Aorta (tissue), 5 donors: ENCODE measurements at places on chromosomes 3 and 15.

GRCh38 chr3:127938800-127939199 is 23.8 kb downstream of the KBTBD12 start:
- DNase-seq: no peak

DNA sequence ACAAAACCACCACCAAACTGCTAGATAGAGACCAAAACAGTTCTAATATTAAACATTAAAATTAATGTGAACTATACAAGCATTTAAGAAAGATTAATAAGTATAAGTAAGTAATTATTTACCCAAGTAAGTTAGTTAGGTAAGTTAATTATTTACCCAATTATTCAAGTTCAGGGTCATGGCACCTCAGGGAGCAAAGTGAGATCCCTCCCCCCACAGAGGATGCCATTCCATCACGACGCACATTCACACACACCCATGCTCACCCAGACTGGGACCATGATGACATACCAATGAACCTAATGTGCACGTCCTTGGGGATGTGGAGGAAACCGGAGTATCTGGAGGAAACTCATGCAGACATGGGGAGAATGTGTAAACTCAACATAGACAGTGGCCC is 229.1 kb downstream of the NR2F2 start:
- DNase-seq: no peak

GRCh38 chr3:31408720-31409119 is 124.0 kb upstream of the STT3B start:
- no peak for DNase-seq

DNA sequence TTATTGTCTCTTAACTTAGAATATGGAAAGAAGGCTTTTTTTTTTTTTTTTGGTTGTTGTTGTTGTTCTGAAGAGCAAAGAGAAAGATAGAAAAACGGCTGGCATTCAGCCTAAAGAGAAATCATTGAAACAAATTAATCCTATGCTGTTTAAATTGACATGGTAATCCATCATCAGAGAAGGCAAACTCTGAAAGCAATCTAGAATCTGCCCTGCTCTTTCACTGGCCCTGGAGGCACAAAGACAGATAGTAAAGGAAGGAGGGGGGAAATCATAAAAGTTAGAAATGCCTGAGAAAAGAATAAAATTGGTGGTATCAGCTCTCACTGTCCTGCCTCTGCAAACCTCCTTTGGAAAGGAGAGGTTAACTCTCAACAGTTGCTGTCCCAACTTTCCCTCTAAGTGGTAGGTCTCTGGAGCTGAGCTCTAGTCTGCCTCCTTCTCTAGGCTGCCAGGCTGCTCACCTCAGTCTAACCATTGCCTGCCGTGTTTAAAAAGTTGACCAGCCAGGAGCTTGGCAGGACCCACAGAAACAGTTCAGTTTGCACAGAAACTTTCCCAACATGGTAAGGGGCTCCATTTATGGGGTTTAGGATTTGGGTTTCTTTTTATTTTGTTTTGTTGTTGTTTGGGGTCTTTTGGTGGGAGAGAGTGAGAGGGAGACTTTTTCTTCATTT is 13.4 kb upstream of the NR2F2 start:
- DNase-seq: no peak

- DNase-seq: no peak
Measured at GRCh38 chr15:33561407-33561806, 250.6 kb downstream of the RYR3 start.

- DNase-seq: no peak
Measured at GRCh38 chr15:99211926-99212325, 37.5 kb downstream of the TTC23 start.

DNA sequence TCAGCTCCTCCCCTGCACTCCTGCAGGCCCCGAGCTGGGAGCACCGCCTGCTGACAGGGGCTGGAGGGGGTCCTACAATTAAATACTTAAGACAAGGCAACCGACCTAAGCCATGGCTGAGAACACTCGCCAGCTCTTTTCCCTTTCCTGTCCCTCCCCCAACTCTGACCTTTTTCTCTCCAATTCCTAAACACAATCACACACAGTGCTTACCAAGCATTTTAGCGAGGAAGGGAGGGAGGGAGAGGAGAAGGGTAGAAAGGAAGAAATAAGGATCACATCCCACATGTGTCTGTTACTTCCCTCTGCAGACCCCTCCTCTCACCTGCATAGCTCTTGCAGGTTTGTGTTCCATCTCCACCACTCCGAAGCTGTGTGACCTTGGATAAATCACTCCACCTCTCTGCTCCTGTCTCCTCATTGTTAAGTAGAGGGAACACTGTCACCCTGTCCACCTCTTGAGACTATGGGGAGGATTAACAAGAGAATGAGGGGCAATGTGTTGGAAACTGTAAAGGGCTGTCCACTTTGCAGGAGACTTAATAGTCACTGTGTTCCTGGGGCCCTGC is 63.6 kb downstream of the CYP11A1 start:
- no peak for DNase-seq
